ENCODE measurements at places on chromosomes 5 and 9. TPM values are rescaled to one million over a fixed set of nuclear protein-coding genes. Genes with fewer than 3 reads are reported as not detected.
A peak's percentile ranks its signal among the peaks of the same experiment; 100 is the strongest.

Gene IFNA7
- not detected for total RNA-seq

Gene CTSL
- 96.1 TPM for total RNA-seq

GRCh38 chr9:121819428-121820231 lies 168.2 kb downstream of the DAB2IP start:
- peak; percentile 61 for DNase-seq

DNA sequence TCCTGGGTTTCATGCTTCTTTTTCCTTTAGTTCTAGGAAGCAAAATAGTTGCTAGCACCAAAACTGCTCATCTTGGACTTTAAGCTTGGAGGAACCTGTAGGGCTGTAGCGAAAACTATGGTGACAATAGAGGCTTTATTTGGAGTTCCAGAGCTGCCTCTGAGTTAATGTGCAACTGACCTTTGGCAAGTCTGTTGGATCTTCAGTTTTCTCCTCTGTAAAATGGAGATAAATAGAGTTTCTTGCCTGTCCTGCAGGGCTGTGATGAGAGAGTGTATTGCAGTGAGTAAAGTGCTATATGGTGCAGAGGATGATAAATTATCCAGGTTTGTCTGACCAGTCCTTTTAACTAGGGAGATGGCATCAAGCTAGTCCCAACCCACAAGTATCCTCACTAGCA lies 417.0 kb downstream of the MAN2A1 start:
- no peak for DNase-seq

DNA sequence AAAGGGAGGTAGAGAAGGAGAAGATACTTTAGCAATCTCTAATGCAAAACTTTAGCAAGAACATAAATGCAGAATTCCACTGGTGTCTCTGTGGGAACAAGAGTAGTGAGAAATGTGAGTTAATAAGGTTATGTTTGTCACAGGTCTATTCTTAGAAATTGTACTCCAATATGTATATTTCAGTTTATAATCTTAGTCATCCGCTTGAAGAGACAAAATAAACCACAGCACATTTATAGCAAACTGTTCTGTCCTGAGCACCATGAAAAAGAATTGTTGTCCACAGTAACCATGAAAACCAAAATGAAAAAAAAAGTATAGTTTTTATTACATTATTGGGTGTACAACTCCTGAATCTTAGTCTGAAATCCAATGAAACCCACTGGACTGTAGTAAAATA lies 93.6 kb upstream of the TSLP start:
- no peak for DNase-seq

GRCh38 chr9:70352356-70352755 lies 62.1 kb downstream of the KLF9 start:
- DNase-seq, result no peak

DNA sequence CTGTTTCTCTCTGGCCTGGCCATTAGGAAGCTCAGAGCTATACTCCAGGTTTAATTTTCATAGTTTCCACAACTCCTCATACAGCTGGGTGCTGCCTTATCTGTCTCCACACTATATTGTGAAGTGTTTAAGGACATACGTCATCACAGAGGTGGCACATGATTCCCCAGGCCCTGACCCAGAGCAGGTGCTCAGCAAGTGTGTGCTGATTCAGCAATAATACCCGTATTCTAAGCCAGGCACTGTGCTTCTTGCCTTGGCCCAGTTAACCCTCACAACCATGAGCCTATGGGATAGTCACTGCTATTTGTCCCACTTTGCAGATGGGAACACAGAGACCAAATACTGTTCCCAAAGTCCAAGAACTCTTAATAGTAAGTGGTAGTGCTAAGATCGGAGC lies 93.5 kb upstream of the SMIM23 start:
- no peak for DNase-seq

DNA sequence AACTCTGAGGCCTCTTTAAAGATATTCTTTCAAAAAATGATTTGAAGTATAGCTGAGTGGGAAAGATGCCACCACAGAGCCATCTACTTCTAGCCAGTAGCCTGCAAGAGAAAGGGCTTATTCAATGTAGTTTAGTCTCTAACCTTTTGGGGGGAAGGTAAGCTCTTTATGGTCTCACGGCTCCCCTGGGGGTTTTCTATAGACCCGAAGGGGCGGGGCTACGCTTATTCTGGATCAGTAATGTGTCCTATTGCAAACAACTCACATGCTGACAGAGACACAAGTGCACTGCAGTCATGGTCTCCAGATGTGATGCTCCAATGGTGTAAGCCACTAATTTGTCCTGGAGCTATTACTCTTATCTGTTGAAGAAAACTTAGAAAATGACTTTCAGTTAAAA lies 53.4 kb upstream of the RPS23 start:
- no peak for DNase-seq

Gene ADAMTS12
- 0.14 TPM for total RNA-seq

- DNase-seq, result no peak
Measured at GRCh38 chr9:75148561-75148960, 60.2 kb downstream of the OSTF1 start.

GRCh38 chr9:133845440-133845839 lies 107.3 kb upstream of the SARDH start:
- no peak for DNase-seq

- no peak for DNase-seq
Measured at GRCh38 chr9:97553141-97553540, 51.7 kb downstream of the TMOD1 start.

- DNase-seq, result peak; percentile 99
Measured at GRCh38 chr9:6566409-6567139, 79.0 kb downstream of the GLDC start.

Data from foreskin keratinocyte (primary cell).